ENCODE measurements at places on chromosomes 13 and 19.

- no peak for DNase-seq
Measured at GRCh38 chr13:93004919-93005318, 221.7 kb upstream of the GPC6 start.

DNA sequence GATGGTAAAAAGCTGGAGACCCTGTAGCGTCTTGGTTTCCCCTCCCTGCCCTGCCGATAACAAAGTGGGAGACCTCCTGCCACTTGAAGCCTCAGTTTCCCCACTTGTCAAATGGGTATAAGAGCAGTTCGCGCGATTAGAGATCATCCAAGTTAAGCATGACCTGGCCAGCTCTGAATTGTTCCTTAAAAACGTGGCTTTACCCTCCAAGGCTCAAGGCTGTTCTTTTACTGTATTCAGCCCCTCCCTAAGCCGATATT lies 421 bp downstream of the TNPO2 start:
- DNase-seq = no peak

GRCh38 chr19:13099073-13099999 lies 3.3 kb downstream of the LYL1 start:
- peak; percentile 94 for DNase-seq

GRCh38 chr13:23578411-23579071 lies 8.3 kb downstream of the TNFRSF19 start:
- peak; percentile 50 for DNase-seq

DNA sequence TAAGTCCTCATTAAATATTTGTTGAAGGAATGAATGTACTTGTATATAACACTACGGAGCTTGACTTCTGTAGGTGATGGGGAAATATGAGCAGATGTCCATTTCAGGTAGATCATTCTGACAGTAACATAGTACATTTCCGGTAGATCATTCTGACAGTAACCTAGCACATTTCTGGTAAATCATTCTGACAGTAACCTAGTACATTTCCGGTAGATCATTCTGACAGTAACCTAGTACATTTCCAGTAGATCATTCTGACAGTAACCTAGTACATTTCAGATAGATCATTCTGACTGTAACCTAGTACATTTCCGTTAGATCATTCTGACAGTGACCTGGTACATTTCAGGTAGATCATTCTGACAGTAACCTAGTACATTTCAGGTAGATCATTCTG lies 2.5 kb downstream of the PHF11 start:
- DNase-seq = no peak

GRCh38 chr13:99123101-99124045 lies 77.3 kb upstream of the UBAC2 start:
- DNase-seq = no peak
